Endothelial cell (in vitro differentiated cells): ENCODE measurements at places on chromosomes 13 and 19.

GRCh38 chr13:26880735-26881134 lies 120.1 kb upstream of the GPR12 start:
- DNase-seq, result no peak

DNA sequence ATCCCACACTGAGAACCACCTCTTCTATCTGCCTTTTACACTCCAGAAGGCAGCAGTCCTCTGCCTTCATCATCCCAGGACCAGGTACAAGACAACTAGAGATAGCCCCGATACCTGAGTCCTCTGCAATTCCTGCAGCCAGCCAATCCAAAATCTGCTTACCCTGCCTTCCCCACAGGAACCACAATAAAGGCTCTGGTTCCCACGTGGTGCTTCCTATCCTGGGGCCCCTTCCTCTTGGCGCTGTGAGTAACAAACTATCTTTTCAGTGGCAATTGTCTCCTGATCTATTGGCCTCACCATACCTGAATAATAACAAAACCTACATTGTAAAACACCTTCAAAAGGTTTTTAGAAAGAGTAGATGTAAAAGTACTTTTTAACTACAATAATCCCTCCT lies 63.1 kb downstream of the ZDHHC20 start:
- DNase-seq, result no peak

- DNase-seq, result no peak
Measured at GRCh38 chr19:1238369-1239303, 831 bp upstream of the CBARP start.

GRCh38 chr13:50485979-50486935 lies 357.2 kb downstream of the DLEU7 start:
- no peak for DNase-seq

- DNase-seq, result no peak
Measured at GRCh38 chr13:89832827-89833226, 1514.7 kb upstream of the MIR17HG start.
